KBM-7 (cell line): ENCODE measurements at places on chromosomes 3 and 15.

GRCh38 chr3:178170698-178171535 is 365.3 kb upstream of the KCNMB2 start:
- DNase-seq: peak; percentile 90

- no peak for DNase-seq
These were observed 229.2 kb downstream of the KCNMB2 start for GRCh38 chr3:178765472-178765871.

GRCh38 chr15:68379058-68379758 is 52.8 kb downstream of the ITGA11 start:
- DNase-seq: no peak

- peak; percentile 27 for DNase-seq
These were observed 36.2 kb downstream of the PFN2 start for GRCh38 chr3:149934524-149934923.

- DNase-seq: no peak
These were observed 28.3 kb upstream of the AP4E1 start for GRCh38 chr15:50880206-50880605.
